ENCODE measurements at places on chromosomes 2 and 18.

DNA sequence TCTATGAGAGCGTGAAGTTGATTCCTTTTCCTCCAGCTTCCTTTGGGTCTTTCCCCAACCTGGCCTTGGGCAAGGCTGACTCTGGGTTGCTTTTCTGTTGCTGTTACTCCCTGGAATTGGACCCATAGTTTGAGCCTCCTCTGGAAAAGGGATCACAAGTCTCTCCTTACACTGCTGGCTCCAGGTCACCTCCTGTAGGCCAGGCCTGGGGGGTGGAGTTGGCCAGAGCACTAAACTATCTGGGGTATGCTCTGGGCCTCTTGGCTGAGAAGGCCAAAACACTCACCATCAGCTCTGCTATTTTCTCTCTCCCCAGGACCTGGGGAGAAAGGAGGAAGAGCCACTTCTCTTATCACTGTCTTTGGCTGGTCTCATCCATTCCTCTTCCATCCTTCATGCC lies 56.5 kb upstream of the NCOA1 start:
- no peak for DNase-seq

- no peak for DNase-seq
Observed at GRCh38 chr2:235194351-235194750, 242.5 kb downstream of the SH3BP4 start.

GRCh38 chr2:148642891-148643416 lies 1.6 kb upstream of the EPC2 start:
- DNase-seq = no peak

DNA sequence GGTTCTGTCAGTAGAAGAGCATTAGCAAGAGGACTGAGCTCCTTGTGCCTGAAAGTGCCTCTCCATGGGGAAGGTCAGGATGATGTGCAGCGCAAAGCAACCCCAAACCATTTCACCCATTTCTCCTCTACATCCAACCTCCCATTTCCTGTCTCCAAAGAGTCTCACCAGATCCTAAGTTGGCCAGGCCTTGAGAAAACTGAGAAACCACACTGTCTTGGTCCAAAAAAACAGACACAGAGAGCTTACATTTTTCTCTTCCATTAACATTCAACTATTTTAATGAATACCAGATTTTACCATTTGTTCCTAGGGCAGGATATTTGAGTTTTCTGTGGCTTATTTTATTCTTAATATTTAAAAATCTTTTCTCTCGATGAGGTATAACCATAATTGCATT lies 195.0 kb downstream of the EPHA4 start:
- DNase-seq = no peak

DNA sequence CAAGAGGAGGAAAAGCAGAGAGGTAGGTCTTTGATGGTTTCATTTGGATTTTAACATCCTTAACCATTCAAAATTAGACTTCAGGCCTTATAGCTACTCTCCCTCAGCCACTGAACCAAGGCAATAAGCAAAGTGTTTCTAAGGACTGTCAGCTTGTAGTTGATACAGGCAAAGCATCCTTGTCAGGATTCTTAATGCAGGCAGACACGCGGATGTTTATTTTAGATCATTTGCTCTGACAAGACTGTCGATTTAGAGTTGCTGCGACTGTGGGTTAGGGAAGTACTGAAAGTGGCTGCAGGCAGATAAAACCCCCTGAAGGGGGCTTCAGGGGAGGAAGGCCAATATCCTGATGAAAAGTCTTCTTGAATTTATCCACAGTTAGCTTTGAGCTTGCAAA lies 46.6 kb downstream of the CDH20 start:
- DNase-seq = no peak

DNA sequence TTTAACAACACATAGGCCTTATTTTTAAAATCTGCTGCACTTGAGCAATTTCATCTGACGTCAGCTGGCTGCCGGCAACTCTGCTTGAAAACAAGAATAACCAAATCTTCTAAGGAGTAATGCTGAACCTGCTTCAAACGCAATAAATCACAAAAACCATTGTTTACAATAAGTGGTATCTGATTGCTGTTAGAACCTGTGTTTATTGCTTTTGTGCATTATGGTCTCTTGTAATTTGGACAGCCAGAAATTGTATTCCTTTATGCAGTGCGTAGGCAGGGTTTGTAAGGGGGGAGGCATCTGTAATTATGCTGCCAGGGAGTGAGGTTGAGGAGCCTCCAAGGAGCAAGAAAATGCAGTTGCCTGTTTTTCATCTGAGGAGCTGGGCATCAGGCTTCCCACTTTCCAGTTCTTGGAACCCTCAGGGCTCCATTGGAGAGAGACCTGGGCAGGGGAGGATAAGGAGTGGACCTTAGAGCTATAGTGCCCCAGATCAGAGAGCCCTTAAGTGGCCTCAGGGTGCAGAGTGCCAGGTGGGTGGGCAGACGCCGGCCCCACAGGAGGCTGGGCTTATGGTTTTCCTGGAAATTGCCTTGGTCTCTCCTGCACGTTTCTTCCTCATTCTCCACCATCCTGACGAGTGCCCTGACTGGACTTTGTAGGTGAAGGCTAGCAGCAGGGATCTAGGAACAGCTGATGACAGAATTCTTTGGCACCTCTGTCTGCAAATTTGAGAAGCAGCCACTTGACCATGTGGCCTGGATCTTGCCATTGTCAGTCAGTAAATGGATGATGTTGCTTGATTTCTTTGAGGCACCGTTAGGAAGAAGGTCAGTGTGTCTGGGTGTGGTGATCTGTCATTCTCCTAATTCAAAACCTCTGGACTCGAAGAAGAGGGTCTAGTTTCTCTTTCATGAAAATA lies 129.2 kb downstream of the KLHL29 start:
- no peak for DNase-seq

DNA sequence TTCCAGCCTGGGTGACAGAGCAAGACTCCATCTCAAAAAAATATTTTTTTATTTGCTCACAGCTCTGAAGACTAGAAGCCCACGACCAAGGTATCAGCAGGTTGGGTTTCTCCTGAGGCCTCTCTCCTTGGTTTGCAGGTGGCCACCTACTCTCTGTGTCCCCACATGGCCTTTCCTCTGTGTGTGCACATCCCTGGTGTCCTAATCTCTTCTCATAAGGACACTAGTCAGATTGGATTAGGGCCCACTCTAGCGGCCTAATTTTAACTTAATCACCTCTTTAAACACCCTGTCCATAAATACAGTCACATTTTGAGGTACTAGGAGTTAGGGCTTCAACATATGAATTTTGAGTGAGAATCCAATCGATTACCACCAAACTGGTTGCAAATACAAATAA lies 2.0 kb upstream of the RAB3GAP1 start:
- no peak for DNase-seq
